ENCODE measurements at places on chromosomes 4 and X. TPM values are rescaled to one million over a fixed set of nuclear protein-coding genes. Genes with fewer than 3 reads are reported as not detected.

- no peak for DNase-seq
Observed at GRCh38 chrX:132708529-132708928, 219.7 kb upstream of the MBNL3 start.

DNA sequence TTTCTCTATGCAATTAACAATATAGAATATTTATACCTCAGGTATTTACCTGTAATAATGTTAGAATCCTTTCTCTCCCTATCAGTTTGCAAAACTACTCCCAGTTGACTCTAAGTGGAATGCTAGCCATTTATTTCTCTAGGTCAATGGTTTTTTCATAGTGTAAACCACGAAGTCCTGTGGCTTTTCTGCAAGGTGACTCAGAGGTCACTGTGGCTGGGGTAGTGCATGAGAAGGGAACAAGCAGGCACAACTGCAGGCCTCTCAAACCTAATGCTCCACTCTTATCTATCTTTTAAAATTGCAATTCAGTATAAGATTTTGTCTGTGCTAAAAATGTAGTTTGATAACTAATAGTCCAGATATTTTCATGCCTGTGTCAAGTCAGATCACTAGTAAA, 159.4 kb downstream of the ANTXR2 start:
- no peak for DNase-seq

ZMAT1 gene
- total RNA-seq = 8.4 TPM

DNA sequence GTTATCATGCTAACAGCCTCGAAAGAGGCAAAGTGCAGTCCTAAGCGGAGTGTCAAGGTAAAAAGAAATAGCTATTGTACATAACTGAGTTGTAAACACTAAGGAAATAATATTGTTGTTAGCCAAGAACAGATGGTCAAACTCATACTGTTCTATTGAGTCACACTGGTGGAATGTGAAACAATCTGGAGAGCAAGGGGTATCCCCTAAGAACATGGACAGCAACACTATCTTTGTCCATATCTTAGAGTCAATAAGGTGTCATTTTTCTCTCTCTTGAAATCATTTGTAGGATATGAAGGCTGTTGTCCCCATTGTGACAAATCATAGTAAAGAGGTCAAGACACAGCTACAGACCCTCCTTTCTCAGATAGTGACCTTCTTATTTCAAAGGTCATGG, 4.5 kb upstream of the PDGFC start:
- DNase-seq = no peak

KLF8 gene
- total RNA-seq = 18.4 TPM

DNA sequence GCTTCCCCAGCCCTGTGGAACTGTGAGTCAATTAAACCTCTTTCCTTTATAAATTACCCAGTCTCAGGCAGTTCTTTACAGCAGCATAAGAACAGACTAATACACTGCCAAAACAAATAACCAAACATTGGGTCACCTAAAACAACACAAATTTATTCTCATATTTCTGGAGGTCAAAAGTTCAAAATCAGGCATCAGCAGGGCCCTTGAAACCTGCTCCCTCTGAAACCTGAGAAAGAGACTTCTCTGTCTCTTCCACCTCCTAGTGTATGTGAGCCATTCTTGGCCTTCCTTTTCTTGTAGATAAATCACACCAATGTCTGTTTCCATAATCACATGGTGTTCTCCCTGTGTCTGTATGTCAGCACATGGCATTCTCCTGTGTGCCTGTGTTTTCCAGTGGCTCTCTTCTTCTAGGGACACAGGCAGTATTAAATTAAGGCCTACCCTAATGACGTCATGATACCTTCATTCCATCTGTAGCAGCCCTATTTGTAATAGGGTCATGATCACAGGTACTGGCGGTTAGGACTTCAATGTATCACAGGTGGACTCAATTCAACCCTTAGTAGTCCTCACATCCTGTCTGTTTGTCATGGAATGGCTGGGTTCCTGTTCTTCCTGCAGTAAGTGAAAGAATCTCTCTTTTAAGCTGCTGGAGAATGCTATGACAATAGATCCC, 147.3 kb upstream of the CLNK start:
- DNase-seq = no peak

GRCh38 chr4:8383016-8383415, 57.5 kb downstream of the ACOX3 start:
- no peak for DNase-seq

CITED1 gene
- not detected for total RNA-seq

GRCh38 chrX:31200430-31200829, 128.6 kb upstream of the FTHL17 start:
- DNase-seq = no peak

KCND1 gene
- 3.2 TPM for total RNA-seq

GRCh38 chrX:70998411-70999027, 67.6 kb upstream of the SLC7A3 start:
- peak; percentile 26 for DNase-seq

- no peak for DNase-seq
Observed at GRCh38 chrX:44947995-44948394, 75.0 kb downstream of the KDM6A start.

RHOXF1 gene
- total RNA-seq = 0.82 TPM

PRSS12 gene
- 52.1 TPM for total RNA-seq

DNA sequence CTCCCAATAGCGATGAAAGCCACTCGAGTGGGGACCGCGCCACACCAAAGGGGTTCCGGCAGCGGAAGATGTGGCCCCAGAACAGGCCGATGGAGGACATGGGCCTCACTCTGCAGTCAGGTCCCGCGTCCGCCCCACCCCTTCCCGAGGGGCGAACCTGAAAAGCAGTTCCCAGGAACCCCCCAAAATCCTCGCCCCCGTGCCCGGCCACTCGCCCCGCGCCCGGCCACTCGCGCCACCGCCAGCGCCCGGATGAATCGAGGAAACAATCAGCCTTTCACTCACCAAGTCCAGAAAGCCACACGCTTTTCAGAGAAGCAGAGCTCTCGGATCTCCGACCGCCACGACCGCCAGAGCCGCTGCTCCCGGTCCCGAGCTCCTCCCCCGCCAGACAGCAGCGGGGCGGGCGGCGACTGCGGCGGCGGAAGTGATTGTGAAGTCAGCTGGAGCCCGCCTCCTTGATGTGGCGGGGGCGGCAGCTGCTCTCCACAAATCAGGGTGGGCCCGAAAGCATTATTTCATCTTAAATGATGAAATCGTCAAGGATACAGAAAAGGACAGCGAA, at the start of gene PJA1:
TSS of gene PJA1 (minus strand) at position 367 of the 565 bp plus-strand sequence. CDS start 2,380 bp downstream, outside the sequence.
- peak; percentile 73 for DNase-seq

DNA sequence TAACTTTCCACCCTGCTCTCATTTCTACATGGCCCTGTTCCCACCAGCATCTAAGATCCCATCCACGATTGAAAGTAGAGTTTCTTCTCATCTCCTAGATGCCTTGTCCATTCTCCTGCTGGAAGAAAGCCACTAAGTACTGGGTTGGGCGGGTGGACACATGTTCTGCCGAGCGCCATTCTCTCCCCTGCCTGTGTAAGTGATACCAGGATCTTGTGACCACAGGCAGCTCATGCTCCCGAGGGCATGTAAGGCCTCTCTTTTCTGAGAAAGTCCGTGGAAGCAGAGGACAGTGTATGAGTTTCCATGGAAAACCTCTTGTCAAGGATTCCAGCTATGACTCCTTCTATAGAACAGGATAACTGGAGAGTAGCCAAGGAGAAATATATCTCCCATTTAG, 3.3 kb upstream of the SLC25A4 start:
- no peak for DNase-seq

NLGN3 gene
- total RNA-seq = 5.1 TPM

PNMA3 gene
- total RNA-seq = 0.49 TPM

GAK gene
- 73.1 TPM for total RNA-seq

- DNase-seq = no peak
Observed at GRCh38 chr4:73224886-73225285, 33.7 kb downstream of the ANKRD17 start.

LRIT3 gene
- 0.21 TPM for total RNA-seq

MAB21L2 gene
- total RNA-seq = not detected

- DNase-seq = no peak
Observed at GRCh38 chrX:120797188-120797851, 78.3 kb downstream of the CT47B1 start.

GRCh38 chr4:75989846-75990528, 758 bp downstream of the SDAD1 start:
- no peak for DNase-seq

- no peak for DNase-seq
Observed at GRCh38 chr4:93184053-93184452, 644.5 kb upstream of the ATOH1 start.

- DNase-seq = no peak
Observed at GRCh38 chr4:11402192-11402591, 26.5 kb downstream of the HS3ST1 start.

KIF4A gene
- not detected for total RNA-seq

SCML2 gene
- total RNA-seq = 7.6 TPM

ASB12 gene
- not detected for total RNA-seq

GRCh38 chrX:65772842-65773241, 105.4 kb downstream of the MSN start:
- DNase-seq = no peak

DNA sequence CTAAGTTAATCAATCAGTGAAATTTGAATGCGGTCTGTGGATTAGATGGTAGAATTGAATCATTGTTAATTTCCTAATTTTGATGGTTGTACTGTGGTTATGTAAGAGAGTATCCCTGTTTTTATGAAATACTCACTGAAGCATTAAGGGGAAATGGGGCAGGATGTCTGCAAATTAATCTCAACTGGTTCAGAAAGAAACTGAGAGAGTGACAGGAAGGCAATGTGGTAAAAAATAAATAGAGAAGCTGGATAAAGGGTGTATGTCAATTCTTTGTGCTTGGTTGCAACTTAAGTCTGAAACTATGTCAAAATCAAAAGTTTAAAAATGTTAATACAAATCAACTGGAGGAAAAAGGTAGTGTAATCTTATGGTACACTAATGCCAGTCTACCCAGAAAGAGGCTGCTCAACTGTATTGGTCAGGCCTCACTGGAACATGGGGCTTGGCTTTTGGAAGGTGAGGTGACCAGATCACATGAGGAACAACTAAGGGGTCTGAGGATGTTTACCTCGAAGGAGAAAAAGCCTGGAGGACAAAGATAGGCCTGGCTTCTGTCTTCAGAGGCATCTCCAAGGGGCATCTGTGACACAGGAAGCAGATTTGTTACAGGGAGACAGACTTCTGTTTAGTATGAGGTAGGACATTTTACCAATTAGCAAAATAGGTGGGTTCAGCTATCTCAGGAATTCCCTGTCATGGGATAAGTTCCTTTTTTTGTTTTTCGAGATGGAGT, 83.1 kb downstream of the DLG3 start:
- DNase-seq = no peak

MTTP gene
- not detected for total RNA-seq

DNA sequence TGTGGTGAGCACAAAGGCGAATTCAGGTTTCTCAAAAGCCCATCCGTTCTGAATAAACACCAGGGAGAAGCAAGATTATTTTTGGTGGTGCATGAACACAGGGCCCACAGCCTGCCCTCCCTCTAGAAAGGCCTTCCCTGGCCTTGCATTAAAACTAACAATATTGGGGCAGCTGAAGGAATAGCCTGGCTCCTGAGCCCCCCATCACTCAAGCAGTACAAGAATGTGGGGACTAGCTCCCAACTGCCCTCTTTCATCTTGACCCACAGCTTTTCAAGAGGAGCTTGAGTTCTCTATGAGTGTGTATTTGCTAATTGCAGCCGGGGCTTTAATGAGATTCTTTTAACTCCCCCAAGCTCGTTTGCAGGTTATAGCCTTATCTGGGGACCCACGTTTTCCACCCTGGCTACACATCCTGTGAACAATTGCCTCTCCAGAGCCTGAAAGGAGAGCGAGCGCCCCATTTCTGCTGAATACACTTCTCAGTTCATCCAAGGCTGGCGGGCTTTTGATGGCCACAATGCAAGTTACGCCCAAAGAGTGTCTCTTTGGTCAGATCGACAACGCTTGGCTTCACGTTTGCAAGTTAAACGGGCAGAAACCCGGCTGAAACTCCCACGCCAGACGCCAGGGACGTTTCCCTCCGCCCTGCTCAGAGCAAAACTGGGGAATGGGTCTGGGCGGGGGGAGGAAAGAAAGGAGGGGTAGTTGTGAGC, 4.7 kb upstream of the GSX2 start:
- DNase-seq = no peak

- no peak for DNase-seq
Observed at GRCh38 chrX:155767876-155768769, 113.0 kb upstream of the VAMP7 start.

NKX3-2 gene
- total RNA-seq = not detected

PABPC1L2A gene
- not detected for total RNA-seq

GRCh38 chr4:71184195-71184781, 154.5 kb upstream of the SLC4A4 start:
- DNase-seq = no peak

DNA sequence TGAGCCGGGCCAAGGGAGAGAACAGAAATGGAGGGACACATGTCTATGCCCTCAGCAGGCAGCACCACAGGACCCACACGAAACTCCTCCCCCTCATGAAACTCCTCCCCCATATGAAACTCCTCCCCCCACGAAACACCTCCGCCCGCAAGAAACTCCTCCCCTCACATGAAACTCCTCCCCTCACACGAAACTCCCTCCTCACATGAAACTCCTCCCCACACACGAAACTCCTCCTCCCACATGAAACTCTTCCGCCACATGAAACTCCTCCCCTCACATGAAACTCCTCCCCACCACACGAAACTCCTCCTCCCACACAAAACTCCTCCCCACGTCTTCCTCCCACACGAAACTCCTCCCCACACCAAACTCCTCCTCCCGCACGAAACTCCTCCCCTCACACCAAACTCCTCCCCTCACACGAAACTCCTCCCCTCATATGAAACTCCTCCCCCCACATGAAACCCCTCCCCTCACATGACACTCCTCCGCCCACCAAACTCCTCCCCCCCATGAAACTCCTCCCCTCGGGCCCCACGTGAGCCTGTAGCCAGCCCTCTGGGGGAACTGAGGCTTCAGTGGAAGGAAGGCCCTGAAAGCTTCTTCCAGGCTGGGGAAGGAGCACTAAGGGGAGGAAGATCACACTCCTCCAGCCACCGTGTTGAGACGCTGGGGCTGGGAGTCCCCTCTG, 15.2 kb downstream of the ADRA2C start:
- DNase-seq = no peak

DNA sequence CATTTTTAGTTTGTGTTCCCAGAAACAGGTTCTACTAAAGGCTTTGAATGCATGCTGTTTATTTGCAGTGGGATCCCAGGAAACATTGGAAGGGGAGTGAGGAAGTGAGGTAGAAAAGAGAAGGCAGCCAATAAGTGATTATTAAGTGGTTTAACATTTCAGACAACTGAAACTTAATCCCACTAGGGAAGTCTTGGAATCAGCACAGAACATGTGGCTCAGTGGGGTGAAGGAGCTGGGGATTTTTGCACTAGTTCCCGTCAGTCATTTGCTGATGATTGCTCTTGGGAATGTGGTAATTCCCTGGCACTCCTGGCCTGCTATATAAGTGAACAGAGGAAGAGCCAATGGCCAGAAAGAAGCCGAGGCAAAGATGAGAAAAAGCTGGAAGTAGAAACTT, 1053.0 kb upstream of the IGFBP7 start:
- no peak for DNase-seq

MAGEA11 gene
- not detected for total RNA-seq
